Metanephros (tissue), 2 donors: ENCODE measurements at places on chromosomes 1 and 21. TPM values are rescaled to one million over a fixed set of nuclear protein-coding genes. Genes with fewer than 3 reads are reported as not detected.

MYCL gene
- total RNA-seq: 10.7 TPM

C2CD2 gene
- 21.8 TPM for total RNA-seq

BGLAP gene
- total RNA-seq: 2.1 TPM

MAD2L2 gene
- 42.4 TPM for total RNA-seq
